PC-3 (cell line): ENCODE measurements at places on chromosomes 2 and 18.

GRCh38 chr2:26692897-26693849 lies 651 bp downstream of the KCNK3 start:
- no peak for DNase-seq
- H3K36me3 ChIP-seq, result no peaks in the 10 kb centered on the region
- H3K27ac ChIP-seq, result no peak overlapping the region
- no peak overlapping the region for H3K4me3 ChIP-seq

- peaks cover 13% of the 10 kb centered on the region; the same call in 1 of the 2 replicates for H3K27me3 ChIP-seq
- no peaks in the 10 kb centered on the region for H3K36me3 ChIP-seq
- no peaks in the 10 kb centered on the region for H3K4me1 ChIP-seq
- no peak for DNase-seq
- H3K27ac ChIP-seq, result no peak overlapping the region
Measured at GRCh38 chr18:8536231-8536630, 73.0 kb upstream of the RAB12 start.

- DNase-seq, result no peak
- H3K27ac ChIP-seq, result no peak overlapping the region
- H3K4me1 ChIP-seq, result no peaks in the 10 kb centered on the region
- H3K27me3 ChIP-seq, result no peaks in the 10 kb centered on the region
- no peaks in the 10 kb centered on the region for H3K36me3 ChIP-seq
Measured at GRCh38 chr2:66442516-66443185, 7.7 kb downstream of the MEIS1 start.

DNA sequence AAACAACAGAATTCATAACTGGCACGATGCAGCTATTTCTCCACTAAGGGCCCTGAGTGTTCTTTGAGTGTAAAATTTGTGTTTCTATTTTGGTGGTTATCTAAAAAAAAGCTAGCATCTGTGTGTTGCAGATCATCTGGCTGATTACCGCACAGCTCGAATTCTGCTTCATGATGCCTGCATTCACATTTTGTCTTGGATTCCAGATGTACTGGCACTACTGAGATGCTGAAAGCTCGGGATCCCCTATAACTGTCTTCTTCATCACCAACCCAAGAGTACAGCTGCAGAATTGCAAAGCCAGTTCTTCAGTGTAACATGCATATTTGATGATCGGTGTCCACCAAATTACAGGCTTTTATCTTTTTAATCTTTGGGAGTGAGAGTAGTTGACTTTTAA lies 51.6 kb upstream of the ZNF532 start:
- H3K27ac ChIP-seq, result no peak overlapping the region
- DNase-seq, result no peak
- H3K4me3 ChIP-seq, result no peak overlapping the region
- H3K36me3 ChIP-seq, result no peaks in the 10 kb centered on the region

DNA sequence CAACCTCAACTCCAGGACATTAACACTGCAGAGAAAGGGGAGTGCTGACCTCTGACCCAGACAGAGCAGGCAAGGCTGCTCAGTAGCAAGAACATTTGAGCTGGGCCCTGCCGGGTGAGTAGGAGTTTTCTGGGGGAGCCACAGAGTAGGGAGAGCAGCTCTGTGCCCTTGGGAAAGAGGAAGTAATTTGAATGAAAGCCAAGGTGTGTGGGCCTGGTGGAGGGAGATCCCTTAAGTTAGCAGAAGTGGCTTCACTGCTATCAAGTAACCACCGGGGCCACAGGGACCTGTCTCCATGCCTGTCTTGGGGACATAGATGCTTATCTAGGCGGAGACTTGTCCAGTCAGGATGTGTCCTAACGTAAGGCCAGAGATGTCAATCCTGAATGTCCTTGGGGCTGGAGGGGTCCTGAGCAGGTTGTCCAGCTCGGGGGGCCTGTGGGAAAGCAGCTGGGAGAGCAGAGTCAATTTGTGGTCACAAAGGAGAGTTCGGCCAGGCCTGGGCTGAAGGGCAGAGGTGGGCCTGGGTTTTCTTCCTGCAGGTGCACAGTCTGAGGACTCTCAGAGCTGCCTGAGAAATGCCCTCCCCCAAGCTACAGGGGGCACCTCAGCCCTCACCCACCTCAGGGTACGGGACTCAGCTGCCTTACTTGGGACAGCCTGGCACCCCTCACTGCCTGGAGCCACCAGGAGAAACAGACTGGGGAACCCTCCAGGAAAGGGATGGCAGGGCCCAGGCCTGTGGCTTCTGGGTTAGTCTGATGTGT lies 15.0 kb upstream of the OTOF start:
- H3K36me3 ChIP-seq, result no peaks in the 10 kb centered on the region
- H3K4me3 ChIP-seq, result no peak overlapping the region
- H3K27me3 ChIP-seq, result peaks cover 18% of the 10 kb centered on the region
- no peak for DNase-seq

- DNase-seq, result no peak
Measured at GRCh38 chr2:207265869-207266268, 100.1 kb upstream of the KLF7 start.

GRCh38 chr2:234603619-234604018 lies 106.7 kb upstream of the ARL4C start:
- no peaks in the 10 kb centered on the region for H3K4me1 ChIP-seq
- no peaks in the 10 kb centered on the region for H3K27me3 ChIP-seq
- DNase-seq, result no peak
- H3K36me3 ChIP-seq, result no peaks in the 10 kb centered on the region
- no peak overlapping the region for H3K27ac ChIP-seq
- no peak overlapping the region for H3K4me3 ChIP-seq

- no peaks in the 10 kb centered on the region for H3K36me3 ChIP-seq
- H3K27ac ChIP-seq, result no peak overlapping the region
- H3K27me3 ChIP-seq, result no peaks in the 10 kb centered on the region
- no peaks in the 10 kb centered on the region for H3K4me1 ChIP-seq
Measured at GRCh38 chr2:148201075-148202004, 180.4 kb downstream of the MBD5 start.

GRCh38 chr2:140422759-140423158 lies 1642.6 kb upstream of the NXPH2 start:
- DNase-seq, result no peak
- no peak overlapping the region for H3K4me3 ChIP-seq
- H3K4me1 ChIP-seq, result no peaks in the 10 kb centered on the region
- no peaks in the 10 kb centered on the region for H3K36me3 ChIP-seq
- H3K27me3 ChIP-seq, result no peaks in the 10 kb centered on the region

- no peaks in the 10 kb centered on the region for H3K36me3 ChIP-seq
- no peaks in the 10 kb centered on the region for H3K27me3 ChIP-seq
- H3K27ac ChIP-seq, result no peak overlapping the region
- no peak overlapping the region for H3K4me3 ChIP-seq
Measured at GRCh38 chr2:191441496-191442214, 196.5 kb downstream of the MYO1B start.
